ENCODE measurements at places on chromosomes 7 and 10. TPM values are rescaled to one million over a fixed set of nuclear protein-coding genes. Genes with fewer than 3 reads are reported as not detected.

PIK3AP1 gene
- 0.09 TPM for total RNA-seq

SPDYE16 gene
- total RNA-seq = not detected

RBP4 gene
- total RNA-seq = not detected

AMZ1 gene
- under 0.01 TPM for total RNA-seq

SNCG gene
- 153 TPM for total RNA-seq

SPACDR gene
- total RNA-seq = 0.22 TPM

MALRD1 gene
- not detected for total RNA-seq

CYP3A7 gene
- not detected for total RNA-seq

MSMB gene
- not detected for total RNA-seq
